T-cell (primary cell): ENCODE measurements at places on chromosomes 12 and 14.

DNA sequence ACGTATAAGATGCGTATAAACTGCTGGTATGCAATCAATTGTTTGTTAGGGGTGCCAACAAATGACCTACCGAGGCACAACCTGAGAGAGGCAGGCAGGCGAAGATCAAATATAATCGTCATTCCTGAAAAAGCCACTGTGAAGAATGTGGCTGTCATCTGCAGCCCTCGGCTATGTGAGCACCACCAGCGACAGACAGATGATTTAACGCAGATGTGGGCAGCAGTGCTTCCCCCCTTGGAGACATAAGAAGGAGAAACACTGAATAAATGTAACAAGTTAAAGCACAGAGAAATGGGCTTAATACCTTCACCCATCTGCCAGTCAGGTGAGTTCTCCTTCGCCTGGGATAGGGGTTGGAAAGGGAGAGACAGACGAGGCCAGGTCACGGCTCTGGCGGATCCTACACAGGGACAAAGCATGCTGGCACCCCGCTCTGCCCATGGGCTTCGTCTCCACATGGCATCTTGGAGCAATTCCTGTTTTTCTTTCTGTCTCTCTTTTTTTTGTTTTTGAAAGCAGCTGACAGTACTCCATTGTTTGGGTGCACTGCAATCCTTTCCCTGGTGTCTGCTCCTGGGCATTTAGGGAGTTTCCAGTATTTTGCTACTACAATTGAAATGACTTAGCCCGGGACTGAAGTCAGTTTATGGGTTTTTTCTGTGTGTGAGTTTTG is 28.1 kb downstream of the TNFAIP2 start:
- DNase-seq, result no peak

GRCh38 chr12:26188127-26188526 is 7.2 kb upstream of the SSPN start:
- DNase-seq, result no peak

GRCh38 chr14:82587226-82587625 is 1053.6 kb upstream of the SEL1L start:
- no peak for DNase-seq

DNA sequence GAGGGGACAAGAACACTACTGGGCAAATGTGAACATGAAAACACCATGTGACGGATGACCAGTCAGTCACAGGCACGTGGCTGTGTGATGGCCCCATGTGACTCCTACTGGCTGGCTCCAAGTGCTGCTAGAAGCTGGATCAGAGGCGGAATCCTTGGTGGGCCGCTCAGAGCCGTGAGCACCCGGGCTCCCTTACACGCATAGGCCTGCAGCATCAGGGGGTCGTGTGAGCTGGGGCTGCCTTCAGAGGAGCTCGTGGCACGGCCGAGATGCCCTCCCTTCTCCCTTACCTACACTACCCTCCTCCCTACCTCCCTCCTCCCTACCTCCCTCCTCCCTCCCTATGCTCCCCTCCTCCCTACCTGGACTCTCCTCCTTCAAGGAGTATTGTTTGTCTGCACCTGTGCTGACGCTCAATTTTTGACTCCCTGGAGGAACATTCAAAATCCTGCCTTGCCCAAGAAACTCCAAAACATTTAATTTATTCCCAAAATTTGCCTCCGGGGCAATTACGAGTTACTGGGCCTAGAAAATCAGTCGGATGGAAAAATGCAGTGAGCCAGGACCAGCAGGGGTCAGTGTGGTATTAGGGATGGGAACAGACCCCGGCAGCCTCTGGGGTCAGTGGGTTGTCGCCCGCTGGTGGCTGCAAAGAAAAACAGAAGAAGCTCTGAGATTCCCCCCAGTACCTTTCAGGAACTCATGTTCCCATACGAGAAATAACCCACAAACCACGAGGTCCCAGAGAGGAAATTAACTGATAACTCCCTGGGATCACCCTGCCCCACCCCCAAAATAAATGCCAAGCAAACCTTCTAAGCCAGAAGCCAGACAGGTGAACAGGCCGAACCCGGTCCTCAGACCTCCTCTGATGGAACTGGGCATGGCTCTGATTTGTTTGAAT is 61.3 kb downstream of the C14orf132 start:
- peak; percentile 64 for DNase-seq

GRCh38 chr12:102958073-102958829 is 777 bp downstream of the ASCL1 start:
- DNase-seq, result no peak

GRCh38 chr12:25320123-25321006 is 69.6 kb upstream of the KRAS start:
- no peak for DNase-seq

- DNase-seq, result no peak
Measured at GRCh38 chr14:47365233-47365632, 310.2 kb downstream of the MDGA2 start.

GRCh38 chr12:71601546-71601945 is 62.1 kb downstream of the ZFC3H1 start:
- DNase-seq, result no peak

GRCh38 chr12:9132008-9132535 is 16.4 kb upstream of the A2M start:
- no peak for DNase-seq

DNA sequence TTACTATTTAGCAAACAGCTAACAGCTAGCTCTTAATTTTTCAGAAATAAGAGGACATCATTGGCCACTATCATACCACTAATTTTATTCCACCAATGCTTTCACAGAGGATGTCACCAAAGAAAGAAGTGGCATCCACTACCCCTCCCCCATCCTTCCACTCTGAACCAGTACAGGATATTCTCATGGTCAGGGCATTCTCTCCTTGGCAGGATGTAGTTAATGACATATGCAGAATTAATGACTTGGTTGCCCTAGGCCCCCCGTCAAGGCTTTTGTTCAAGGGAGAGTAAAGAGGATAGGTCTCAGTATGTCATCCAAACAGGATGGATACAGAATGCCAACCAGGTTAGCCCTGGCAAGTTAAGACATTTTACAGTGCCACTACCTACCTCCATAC is 18.9 kb upstream of the NUP107 start:
- DNase-seq, result no peak

GRCh38 chr12:66072135-66072534 is 58.4 kb downstream of the LLPH start:
- DNase-seq, result no peak

DNA sequence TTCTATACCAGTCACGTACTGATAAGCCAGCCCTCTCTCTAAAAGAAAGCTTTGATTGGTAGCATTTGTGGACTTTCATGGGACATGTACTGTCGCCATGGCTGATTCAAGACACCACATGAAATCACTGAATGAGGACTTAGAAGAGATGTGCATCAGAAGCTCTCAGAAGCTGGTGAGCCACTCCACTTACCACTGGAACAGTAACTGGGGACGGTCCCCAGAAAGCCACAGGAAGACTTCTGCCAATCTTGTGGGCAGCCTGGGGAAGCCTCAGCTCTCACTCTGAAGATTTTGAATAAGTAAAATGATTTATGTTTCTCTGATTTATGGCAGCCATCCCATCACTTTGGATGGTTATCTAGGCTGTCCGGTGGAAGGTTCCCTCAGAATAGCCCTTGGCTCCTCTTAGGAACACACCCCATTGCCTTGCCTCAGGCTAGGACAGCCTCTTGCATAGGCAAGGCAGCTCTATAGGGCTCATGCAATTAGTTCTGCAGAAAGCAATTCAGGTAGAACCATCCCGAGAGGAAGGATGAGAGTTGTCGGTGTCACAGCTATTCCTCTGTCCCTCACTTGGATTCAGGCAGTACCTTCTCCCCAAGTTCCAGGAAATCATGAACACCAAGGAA is 9.8 kb downstream of the DHRS1 start:
- no peak for DNase-seq

GRCh38 chr12:68856510-68856909 is 48.5 kb downstream of the MDM2 start:
- DNase-seq, result no peak

DNA sequence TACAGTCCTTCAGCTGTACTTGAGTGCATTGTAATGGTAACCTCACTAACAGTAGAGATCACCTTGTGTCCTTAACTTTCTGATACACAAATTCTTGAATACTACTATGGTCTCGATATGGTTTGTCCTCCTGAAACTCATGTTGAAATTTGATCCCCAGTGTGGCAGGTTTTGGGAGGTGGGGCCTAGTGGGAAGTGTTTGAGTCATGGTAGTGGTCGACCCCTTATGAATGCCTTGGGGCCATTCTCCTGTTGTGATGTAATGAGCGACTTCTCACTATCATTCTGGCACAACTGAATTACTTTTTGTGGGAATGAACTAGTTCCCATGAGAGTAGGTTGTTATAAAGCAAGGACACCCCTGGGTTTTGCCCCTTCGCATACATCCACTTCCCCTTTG is 52.3 kb downstream of the IPO8 start:
- DNase-seq, result no peak

DNA sequence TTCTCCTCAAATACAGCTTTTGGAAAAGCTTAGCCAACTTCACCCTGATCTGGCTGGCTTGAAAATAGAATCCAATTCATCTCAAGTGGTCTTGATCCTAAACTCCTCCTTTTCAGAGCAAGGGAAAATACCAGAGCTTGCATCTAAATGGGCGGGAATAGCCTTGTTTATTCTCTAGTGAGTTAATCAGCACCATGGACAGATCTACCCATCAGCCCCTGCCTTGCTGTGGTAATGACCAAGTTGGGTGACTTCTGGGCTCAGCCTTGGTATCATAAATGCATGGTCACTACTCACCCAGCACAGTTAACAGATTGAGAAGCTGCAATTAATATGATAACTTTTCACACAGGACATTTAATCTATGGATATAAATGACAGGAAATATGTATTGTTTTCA is 196.6 kb downstream of the GLT1D1 start:
- DNase-seq, result no peak

DNA sequence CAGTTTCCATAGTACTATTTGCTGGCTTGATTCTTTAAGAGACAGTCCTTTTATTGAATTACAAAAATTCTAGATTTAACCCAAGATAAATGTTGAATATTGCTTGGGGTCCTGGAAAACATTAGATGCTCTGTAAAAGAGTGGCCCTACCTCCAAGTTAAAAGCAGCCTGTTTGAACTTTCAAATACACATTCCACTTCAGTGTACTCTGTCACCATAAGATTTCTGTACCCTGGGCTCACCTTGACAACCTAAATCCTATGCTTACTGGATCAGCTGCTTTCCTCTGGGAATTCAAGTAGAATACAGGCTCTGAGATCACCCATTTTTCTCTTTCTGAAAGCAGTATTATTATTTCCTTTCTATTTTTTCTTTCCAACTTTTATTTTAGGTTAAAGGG is 107.7 kb upstream of the DCN start:
- DNase-seq, result no peak

- no peak for DNase-seq
Measured at GRCh38 chr12:132446633-132447326, 43.2 kb upstream of the FBRSL1 start.

- DNase-seq, result no peak
Measured at GRCh38 chr12:127381043-127381668, 885.8 kb upstream of the TMEM132C start.

GRCh38 chr14:93184391-93185348 is at the start of the genes LYSET and MOAP1:
Gene LYSET (plus strand): TSS chr14:93185317. CDS start chr14:93185406, 89 bp downstream.
Gene MOAP1 (minus strand): TSS chr14:93184897. CDS start chr14:93184242, 655 bp downstream.
- peak; percentile 87 for DNase-seq

DNA sequence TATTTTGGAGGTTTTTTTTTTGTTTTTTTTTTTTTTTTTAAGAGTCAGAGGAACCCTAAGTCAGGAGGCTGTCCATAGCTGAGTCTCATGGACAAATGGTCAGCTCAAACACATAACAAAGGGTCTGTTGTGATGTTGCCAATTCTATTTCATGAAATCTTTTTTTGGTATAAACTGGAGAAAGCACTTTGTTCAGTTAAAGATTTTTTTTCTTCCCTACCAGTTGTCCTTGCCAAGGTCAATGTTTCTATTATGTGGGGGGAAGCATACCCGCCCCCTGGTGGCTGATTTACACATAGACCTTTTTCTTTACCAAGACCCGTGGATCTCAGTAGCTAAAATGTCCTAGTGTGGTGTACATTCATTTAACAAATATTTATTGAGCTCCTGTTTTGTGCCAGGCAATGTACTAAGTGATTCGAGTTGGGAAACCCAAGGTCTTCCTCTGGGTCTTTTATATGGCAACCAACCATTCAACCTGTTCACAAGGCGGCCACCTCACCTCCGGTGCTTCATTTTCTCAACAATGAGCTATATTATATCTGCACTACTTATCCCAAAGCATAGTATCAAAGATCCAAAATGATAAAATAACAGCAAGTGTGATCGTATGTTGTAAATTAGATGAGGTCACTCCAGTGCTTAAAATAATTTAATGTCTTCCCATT is 214.5 kb downstream of the PAH start:
- no peak for DNase-seq

DNA sequence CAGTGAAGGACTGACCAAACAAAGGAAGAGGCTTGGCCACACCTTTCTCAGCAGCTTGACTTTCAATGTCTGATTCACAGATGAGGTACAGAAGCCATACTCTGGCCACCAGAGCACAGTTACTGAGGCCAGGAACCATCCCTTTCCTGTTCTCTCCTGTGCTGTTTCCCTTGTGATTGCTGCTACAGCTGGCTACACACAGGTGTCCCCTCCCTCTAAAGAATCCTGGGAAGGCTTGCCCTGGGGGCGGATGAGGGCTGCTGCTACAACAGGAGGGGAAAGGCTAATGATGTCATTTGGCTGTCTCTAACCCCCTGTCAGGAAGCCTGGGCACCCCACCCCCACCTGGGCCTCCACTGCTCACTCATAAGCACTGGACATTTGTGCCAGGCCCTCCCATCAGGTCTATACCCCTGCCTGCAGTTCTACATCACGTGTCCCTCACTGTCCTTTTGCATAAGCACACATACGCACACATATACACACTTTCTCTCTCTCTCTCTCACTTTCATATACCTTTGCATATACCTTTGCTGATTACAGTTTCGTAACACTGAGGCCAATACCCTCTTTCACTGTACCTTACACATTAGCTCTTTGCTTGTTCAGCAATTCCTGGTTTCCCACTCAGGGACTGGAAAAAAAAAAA is 41.4 kb downstream of the PRPF40B start:
- no peak for DNase-seq

DNA sequence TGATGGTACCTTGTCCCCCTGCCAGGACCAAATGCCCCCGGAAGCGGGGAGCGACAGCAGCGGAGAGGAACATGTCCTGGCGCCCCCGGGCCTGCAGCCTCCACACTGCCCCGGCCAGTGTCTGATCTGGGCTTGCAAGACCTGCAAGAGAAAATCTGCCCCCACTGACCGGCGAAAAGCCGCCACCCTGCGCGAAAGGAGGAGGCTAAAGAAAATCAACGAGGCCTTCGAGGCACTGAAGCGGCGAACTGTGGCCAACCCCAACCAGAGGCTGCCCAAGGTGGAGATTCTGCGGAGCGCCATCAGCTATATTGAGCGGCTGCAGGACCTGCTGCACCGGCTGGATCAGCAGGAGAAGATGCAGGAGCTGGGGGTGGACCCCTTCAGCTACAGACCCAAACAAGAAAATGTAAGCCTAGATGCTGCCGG is 410 bp downstream of the MYF6 start:
- no peak for DNase-seq

DNA sequence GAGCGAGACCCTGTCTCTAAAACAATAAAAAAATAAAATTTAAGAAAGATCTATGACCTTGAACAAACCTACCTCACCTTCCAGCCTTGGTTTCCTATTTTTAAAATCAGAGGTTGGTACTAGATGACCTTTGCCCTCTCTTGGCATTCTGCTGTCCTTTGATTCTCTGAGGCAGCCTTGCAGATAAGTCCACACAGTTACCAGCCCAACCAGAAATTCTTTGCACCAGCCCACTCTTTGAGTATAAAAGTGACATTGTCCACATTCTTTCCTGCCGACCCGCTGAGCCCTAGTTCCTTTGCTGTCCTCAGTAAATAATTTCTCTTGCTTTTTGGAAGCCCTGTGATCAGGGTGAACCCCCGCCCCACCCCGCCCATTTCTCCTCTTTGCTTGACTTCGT is 150.4 kb downstream of the PHETA1 start:
- DNase-seq, result no peak
